ENCODE measurements at places on chromosomes 7 and 10.

- DNase-seq: peak; percentile 86
These were observed 312.6 kb downstream of the WDR37 start for GRCh38 chr10:1368842-1369171.

- DNase-seq: no peak
These were observed 19.7 kb upstream of the ITGA8 start for GRCh38 chr10:15739254-15739970.

- DNase-seq: no peak
These were observed 195.7 kb upstream of the GPR26 start for GRCh38 chr10:123470336-123470921.

DNA sequence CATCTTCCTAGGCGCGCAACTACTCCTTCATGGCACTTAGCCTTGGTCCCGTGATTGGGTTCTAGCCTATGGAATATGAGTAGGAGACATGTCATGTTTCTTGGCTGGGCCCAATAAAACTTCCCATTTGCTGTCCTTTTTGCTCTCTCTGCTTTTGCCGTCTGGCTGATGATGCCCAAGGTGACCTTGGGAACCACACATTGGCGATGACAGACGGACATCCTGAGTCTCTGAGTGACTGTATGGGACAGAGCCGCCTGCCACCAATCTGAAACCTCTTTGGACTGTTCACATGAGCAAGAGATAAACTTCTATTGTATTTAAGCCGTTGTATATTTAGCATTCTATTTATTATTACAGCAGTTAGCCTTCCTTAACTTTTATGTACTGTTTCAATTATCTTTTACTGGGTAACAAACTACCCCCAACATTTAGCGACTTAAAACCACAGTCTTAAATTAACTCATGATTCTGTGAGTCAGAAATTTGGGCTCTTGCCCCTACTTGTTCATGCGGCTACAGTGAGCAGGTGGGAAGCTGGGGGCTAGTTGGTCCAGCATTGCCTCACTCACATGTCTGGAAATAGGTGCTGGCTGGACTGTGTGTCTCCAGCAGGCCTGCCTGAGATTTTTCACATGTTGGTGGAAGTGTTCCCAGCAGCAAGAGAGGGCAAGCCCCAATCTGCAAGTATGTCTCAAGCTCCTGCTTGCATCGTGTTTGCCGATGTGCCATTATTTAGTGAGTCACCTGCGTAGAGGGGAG is 71.7 kb downstream of the NOD1 start:
- DNase-seq: no peak

- no peak for DNase-seq
These were observed 568.2 kb downstream of the DNAJB6 start for GRCh38 chr7:157904866-157905570.

- DNase-seq: peak; percentile 45
These were observed 21.9 kb upstream of the DPYSL4 start for GRCh38 chr10:132164761-132165278.

DNA sequence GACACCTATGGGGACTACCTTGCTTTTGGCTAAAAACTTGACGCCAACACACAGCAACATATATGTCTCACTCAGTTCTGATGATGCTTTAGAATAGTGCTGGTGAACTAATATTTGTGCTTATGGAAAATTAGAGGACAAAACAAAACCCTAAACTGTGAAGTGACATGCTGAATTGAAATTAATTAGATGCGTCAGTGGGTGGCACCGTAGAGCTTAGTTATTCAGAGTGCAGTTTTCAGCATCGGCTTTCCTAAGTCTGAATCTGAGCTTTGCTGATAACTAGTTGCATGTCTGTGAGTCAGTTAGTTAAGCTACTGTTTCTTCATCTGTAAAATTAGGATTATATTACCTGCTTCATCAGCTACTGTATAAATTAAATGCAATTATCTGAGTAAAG is 245.0 kb upstream of the SORCS1 start:
- DNase-seq: peak; percentile 61

- no peak for DNase-seq
These were observed 18.3 kb upstream of the EFCAB10 start for GRCh38 chr7:105599551-105599950.

DNA sequence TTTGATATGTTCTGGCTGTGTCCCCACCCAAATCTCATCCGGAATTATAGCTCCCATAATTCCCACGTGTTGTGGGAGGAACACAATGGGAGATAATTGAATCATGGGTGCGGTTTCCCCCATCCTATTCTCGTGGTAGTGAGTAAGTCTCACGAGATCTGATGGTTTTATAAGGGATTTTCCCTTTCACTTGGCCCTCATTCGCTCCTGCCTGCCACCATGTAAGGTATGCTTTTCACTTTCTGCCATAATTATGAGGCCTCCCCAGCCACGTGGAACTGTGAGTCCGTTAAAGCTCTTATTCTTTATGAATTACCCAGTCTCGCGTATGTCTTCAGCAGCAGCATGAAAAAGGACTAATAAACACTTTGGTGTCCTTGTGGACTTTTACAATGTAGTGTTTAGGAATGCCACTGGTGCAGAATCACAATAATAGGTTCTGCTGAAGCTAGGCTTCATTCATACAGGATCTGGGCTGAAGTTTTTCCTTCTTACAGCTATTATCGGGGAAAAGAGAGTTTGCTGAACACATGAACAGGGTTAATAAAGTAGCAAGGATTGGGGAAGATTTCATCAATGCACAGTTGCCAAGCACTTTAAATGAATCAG is 74.3 kb downstream of the CPED1 start:
- DNase-seq: no peak

DNA sequence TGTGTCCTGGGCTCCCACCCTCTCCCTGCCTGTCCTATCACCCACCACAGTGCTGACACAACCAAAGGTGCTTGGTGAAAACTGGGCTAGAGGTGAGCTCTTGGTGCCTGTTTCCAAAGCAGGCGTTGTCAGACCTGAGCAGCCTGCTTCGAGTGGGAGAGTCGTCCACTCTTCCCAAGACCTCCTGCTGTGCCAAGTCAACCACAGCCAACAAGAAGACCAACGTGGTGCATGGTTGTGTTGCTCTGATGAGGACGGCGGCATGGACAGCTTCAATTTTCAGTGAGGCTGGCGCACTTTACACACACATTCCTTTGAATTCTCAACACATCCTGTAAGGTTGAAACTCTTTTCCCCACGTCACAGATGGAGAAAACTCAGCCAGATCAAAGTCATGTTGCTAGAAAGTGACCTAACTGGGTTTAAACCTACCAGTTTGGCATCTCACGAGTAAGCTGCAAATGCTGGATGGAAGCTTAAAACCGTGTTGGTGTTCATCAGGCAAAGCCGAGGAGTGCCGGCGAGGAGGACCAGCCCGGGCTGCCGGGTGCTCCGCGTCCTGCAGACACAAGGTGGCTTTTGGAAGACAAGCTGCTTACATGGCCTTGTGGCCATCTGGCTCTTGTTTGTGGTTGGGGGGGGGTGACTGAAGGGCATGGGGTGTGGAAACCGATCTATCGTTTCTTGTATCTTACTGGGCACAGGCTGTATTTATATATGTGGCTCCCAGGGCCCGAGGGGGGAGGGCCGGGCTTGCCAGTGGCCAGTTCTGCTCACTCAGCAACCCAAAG is 39.3 kb downstream of the INSIG1 start:
- no peak for DNase-seq

GRCh38 chr7:77858278-77858677 is 59.7 kb downstream of the PHTF2 start:
- no peak for DNase-seq

DNA sequence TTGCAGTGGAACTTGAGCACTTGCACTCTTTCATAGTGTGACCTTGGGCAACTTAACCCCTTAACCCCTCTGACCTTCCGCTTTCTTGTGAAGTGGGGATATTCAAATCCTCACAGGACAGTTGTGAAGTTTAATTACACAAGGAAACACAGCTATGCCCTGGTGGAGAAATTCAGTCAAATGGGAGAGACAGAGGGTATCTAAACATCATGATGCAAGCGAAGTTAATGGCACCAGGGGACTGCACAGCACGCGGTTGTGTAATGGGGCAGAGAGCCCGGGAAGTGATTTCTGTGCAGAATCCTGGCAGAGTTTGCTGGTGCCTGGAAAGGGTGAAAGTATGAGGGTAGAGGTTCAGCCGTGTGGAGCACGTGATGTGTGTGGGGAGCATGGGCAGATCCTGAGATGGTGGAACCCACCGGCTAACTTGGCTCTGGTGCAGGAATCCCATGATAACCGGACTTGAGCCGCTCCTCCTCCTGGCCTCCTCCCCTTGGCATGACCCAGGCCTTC is 51.7 kb downstream of the SNX10 start:
- DNase-seq: no peak

DNA sequence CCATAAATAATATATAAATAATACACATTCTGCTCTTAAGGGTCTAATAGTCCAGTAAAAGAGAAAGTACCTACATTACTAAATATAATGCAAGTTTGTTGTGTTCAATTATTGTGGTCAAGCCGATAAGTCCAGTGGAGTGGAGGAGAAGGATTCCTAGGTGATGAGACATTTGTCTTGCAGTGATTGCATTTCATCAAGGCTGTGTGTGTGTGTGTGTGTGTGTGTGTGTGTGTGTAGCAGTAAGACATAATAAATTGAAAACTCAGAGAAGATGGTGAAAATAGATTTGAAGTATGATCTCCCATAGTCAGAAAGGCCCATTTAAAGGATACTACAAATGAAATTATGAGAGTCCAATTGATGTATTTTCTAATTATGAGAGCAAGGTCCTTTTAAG is 192.5 kb upstream of the SEMA3C start:
- DNase-seq: no peak

GRCh38 chr10:98236862-98237261 is 31.1 kb downstream of the LOXL4 start:
- no peak for DNase-seq

GRCh38 chr10:34815185-34816084 is at the start of gene PARD3:
Gene PARD3 (minus strand): TSS chr10:34815296. CDS start chr10:34814995, 301 bp downstream.
- peak; percentile 81 for DNase-seq

DNA sequence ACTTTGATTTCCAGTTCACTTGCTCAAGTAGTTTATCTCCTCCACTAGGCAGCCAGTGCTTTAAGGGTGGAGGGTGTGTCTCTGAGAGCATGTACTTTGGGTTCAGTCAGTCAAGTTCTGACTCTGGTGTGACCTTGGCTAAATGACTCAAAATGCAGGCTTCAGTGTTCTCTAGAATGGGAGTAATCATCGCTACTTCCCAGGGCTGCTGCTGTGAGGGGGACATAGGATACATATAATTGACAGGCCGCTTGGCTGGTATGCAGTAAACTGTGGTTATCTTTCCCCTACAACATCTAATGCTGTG is 3.5 kb downstream of the PTPRE start:
- DNase-seq: no peak

GRCh38 chr10:95280637-95281036 is 10.2 kb downstream of the PDLIM1 start:
- DNase-seq: no peak

- no peak for DNase-seq
These were observed 706.0 kb upstream of the AUTS2 start for GRCh38 chr7:68892236-68892635.

- no peak for DNase-seq
These were observed 55.0 kb downstream of the KIAA1549 start for GRCh38 chr7:138926241-138926612.

DNA sequence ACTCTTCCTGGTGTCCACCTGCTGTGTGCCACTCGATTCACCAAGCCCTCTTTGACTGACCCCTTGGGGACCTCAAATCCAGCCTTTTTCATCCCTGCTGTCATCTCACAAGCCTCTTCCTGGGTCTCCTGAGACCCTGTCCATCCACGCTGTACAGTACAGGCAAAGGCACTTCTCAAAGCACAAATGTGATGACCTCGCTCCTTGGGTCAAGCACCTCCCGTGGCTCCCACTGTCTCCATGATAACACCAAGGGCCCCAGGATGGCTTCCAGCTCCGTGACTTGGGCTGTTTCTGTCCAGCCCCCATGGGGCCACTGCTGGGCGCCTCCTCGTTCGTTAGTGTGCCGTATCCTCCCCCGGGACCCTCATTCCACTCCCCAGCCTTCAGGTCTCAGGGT is 28.7 kb downstream of the PVRIG start:
- no peak for DNase-seq

DNA sequence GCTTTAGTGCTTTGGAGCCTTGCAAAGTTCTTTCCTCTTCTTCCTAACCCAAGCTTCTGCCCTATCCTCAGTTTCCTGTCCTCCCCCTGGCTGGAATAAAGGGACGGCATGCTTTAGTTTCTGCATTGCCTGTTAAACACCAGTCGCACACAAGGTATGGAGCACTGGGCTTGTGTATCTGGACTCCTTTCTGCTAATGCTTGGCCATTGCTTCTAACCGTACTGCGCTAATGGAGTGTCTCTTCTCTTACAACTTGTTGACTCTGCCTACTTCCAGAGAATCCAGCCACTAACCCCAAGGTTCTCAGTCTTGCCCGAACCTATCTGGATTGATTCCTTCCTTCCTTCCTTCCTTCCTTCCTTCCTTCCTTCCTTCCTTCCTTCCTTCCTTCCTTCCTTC is 120.6 kb downstream of the REEP3 start:
- DNase-seq: no peak

DNA sequence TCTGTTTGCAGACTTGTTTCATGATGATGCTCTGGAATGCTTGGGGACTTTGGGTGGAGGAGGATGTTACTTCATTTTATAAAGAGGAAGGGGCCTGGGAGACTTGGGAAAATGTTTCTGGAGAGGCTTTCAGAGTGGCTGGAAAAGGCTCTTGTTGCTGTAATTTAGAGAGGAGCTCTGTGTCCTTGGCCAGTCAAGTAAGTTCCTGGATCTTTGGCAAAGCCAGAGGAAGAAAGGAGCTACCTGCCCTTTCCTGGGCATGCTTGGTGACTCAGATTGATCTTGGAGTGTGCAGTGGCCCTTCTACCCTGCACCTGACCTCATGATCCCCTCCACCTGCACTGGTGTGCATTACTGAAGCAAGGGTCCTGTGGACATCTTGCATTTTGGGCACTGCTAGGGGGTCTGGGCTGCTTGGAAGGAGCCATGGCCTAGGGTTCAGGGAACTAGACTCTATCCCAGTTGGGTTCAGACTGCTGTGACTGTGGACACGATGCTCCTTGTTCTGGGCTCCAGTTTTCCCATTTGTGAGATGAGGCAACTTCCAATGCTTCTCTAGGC is 56.1 kb downstream of the ADCYAP1R1 start:
- DNase-seq: no peak

DNA sequence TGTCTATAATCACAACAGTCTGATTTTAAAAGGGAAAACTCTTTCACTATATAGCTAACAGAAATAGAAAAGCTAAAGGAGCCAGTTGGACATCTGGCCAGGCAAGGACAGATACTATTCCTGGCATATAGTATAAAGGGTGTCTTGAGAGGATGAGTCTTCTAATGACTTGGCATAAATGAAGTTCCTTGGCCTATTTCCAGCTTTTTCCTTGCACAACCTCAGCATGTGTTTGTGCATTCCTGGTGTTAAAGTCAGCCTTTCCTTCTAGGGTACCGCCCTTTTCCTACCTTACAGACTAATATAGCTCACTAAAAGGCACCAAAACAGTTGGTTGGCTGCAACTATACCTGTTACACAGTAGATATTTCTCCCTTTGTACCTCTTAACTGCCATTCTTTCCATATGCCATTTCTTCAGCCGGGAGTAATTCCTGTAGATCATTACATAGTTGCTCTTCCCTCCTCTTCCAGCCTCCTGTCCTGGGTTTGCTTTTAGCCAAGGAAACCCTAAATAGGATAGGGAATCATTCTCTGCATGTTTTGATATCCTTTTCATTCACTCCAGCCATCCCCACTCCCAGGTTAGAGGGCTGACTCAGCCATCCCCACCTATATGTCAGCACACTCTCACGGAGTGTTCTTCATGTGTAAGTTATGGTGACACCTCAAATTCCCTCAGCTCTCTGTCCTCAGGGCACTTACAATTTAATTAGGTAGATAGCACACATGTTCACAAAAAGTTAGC is 102.1 kb upstream of the MDFIC start:
- DNase-seq: no peak

Measured in GM23338 (cell line).